ENCODE measurements at places on chromosomes 6 and 20.

GRCh38 chr6:3453413-3454272, 3.2 kb downstream of the SLC22A23 start:
- no peak for DNase-seq

DNA sequence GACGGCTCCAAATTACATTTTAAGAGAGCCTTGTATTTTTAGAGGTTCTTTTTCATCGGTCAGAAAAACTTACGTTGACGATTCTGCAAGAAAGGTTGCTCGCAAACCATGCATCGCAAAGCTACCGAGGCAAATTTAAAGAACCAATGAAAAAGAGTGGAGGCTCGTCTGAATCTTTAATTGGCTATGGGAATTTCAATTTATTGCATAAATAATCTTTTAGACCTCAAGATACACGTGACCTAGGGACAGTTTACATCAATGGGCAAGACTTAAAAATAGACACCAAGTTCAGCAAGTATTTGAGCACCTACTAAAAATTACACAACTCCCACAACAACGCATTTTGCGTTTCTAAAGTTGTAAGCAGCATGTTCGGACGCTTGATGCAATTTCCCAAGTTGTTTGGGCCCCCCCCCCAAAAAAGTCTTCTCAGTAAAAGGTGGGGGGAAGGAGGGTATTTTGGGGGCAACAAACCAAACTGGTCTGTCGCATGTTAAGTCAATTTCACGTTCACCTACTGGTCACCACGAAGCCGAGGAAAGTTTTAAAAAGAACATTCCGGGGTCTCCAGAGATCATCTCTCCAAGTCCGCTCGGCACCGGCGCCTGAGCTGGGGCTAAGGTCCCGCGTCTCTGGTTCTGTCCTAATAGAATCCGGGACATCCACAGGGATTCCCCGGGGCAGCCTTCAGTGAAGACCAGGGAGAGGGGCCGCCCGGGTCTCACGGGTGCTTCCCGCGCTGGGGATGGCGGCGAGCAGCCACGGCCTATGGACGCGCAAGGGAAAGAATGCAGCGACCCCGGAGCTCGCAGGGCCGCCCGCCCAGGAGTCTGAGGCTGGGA, 851 bp downstream of the SNX5 start:
- DNase-seq, result no peak

DNA sequence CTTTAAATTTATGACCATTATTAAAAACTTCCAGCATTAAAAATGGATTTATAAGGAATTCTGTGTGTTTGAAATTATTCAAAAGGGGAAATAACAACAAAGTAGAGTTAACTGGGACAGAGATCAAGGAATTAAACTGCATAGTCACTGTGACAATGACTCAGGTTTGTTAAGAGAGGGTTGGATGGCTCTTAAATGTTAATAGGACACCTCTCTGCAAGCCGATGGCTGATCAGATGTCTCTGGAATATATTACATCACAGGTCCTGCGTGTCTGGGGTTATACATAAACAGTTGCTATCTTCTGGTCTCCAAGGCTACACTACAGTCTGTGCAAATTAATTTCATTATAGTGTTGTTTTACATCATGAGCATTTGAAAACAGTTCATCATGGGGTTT, 574.3 kb downstream of the COL12A1 start:
- no peak for DNase-seq

- DNase-seq, result no peak
Observed at GRCh38 chr20:62376112-62377063, 9.3 kb upstream of the LAMA5 start.

- no peak for DNase-seq
Observed at GRCh38 chr6:4814212-4814611, 38.0 kb downstream of the CDYL start.

DNA sequence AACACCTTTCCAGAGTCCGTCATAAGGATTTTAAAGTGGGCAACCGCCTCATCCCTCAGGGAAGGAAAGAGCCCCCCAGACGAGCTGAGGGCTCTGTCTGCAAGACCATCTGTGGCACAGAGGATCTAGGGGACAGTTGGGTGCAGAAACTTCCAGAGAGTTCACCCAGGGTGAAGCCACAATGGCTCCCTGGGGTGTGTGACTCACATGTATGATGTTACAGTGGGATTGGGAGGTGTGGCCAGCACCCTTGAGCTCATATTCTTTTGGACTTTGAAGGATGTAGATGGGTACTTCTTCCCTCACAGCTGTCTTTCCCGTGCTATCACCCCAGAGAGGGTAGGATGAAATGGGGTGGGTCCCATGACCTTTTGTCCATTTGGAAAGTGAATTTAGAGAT, 95.5 kb downstream of the NCR2 start:
- no peak for DNase-seq

DNA sequence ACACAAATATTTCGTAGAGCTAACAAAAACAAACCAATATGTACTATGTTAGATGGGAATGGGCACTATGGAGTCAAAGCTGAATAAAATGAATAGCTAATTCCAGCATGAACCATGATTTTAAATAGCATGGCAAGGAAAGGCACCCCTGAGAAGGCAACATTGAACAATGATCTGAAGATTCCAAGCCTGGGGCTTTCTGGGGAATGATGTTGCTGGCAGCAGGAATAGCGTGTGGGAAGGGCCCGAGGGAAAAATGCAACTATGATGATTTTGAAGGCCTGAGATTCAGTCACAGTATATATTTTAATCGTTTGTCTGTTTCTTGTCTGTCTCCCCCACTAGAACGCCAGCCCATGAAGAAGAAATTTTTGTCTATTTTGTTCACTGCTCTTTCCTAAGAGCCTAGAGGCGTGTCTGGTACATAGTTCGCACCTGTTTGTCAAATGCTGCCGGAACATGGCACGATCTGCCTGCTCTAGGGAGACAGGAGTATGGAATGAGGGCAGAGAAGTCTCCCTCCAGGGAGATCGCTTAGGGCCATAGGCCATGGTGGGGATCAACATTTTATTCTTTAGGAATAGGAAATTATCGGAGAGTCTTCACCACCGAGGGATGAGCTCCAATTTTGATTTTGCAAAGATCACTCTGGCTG, 84.8 kb upstream of the EYA2 start:
- DNase-seq, result no peak

- DNase-seq, result no peak
Observed at GRCh38 chr20:62910777-62911497, 15.4 kb downstream of the DIDO1 start.

- no peak for DNase-seq
Observed at GRCh38 chr6:108118810-108119768, 44.5 kb upstream of the OSTM1 start.

- no peak for DNase-seq
Observed at GRCh38 chr6:38212579-38212978, 393.1 kb downstream of the ZFAND3 start.

DNA sequence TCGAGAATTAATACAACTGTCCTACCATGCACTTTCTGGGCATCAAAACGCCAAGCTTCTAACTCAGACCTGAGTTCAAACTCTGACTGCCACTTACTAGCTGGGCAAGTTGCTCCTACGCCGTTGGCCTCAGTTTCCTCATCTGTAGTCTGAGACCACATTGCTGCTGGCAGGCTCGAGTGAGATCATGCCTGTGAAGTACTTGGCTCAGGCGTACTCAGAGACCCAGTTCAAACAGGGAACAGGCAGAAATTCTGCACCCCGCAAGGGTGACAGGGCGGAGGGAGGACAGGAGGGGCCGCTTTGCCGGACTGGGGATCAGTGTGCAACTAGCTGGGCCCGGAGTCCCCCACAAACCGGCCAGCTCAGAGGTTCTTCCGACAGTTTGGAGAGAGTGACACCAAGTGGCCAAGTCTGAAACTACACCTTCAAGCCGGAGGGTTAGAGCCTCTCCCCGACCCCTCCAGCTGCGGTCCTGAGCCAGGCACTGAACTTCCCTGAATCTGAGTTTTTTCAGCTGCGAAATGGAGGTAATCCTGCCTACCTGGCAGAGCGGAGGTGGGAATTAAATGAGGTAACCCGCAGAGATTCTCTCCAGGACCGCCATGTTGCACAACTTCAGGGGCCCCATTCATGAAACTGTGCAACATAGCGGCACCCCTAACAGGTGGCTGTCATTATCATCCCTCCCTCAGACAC, 46.0 kb upstream of the PTPN1 start:
- no peak for DNase-seq

DNA sequence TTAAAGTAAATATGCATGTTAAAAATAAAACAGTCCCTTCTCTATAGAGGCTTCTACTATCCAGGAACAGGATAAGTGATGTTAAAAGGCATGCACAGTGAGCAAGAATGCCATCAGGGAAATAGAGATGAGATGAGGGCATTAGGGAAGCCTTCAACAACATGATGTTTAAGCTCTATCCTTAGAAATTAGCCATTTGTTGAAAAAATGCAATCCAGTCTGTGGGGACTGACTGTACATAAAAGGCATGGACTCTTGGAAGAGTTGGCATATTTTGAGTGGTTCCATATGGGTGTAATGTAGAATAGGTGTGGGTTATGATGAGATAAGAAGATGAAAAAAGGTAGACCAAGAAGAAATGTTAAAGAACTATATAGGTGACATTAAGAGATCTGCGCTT, 5.8 kb downstream of the KIAA0319 start:
- no peak for DNase-seq

GRCh38 chr6:116221067-116221466, 32.8 kb downstream of the TSPYL4 start:
- no peak for DNase-seq

GRCh38 chr6:28943223-28943556, 19.4 kb upstream of the TRIM27 start:
- DNase-seq, result no peak

DNA sequence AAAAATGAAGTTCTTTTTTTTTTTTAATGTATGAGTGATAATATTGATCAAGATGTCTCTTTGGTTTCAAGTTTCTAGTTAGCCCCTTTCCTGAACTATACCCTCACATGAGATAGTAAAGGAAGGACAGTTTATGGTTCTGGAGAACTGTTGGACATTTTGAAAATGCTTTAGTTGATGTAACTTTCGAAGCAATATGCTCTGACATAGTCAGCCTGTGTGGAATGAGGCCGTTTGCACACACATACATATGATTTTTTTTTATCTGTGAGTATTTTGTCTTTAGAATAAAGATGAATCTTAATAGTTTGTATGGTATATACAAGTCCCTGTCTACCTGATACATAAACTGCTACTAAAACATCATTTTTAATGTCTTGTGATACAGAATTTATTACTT, 177.0 kb downstream of the ARID1B start:
- no peak for DNase-seq

DNA sequence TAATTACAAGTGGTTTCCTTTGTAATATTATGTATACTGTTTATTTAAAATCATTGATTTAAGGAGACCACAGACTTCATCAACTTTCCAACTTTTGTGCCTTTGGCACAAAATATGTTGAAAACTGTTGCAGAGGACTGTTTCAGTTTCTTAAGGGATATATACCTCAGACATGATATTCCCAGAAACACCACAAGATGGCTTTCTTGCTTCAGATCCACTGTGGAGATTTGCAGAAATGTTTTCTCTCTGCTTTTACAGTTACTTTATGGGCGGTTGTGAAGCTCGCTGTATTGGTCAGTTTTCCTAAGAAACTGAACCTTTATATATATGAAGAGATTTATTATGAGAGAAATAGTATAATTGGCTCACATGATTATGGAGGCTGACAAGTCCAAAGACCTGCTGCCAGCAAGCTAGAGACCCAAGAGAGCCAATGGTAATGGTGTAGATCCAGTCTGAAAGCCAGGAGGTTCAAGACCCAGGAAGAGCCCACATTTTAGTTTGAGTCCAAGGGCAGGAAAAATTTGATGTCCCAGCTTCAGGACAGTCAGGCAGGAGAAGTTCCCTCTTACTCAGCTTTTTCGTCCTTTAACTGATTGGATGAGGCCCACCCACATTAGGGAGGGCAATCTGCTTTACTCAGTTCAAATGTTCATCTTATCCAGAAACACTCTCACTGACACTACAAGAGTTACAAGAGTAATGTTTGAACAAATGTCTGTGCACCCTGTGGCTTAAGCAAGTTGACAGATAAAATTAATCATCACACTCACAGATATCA, 12.8 kb downstream of the ME1 start:
- no peak for DNase-seq

- DNase-seq, result no peak
Observed at GRCh38 chr6:12348530-12349511, 58.7 kb downstream of the EDN1 start.

DNA sequence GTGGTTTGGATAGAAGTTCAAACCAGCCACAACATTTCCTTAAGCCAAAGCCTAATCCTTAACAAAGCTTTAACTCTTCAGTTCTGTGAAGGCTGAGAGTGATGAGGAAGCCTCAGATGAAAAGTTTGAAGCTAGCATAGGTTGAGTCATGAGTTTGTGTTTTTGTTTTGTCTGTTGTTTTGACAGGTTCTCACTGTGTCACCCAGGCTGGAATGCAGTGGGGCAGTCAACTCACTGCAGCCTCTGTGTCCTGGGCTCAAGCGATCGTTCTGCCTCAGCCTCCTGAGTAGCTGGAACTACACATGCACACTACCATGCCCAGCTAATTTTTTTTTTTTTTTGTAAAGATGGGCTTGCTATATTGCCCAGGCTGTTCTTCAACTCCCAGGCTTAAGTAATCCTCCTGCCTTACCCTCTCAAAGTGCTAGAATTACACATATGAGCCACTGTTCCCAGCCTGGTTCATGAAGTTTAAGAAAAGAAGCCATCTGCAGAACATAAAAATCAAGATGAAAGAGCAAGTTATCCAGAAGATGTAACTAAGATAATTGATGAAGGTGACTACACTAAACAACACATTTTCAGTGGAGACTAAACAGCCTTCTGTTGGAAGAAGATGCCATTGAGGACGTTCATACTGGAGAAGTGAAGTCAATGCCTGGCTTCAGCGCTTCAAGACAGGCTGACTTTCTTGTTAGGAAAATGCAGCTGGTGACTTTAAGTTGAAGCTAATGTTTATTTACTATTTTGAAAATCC, 96.2 kb downstream of the SMAP1 start:
- no peak for DNase-seq

DNA sequence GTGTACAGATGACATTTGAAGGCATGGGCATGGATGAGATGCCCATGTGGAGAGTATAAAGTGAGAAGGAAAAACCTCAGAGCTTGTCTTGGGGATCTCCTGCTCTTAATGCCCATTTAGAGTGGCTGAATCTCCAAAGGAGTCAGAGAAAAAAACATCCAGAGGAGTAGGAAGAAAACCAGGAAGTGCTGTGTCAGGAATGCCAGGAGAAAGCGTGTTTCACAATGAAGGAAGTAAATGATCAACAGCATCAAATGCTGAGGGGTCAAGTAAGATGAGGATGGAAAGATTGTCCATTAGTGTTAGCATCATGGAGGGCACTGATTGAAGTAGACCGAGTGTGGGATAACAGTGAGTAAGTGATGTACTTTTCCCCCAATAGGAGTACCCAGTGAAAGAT, 56.1 kb downstream of the FIG4 start:
- no peak for DNase-seq

- DNase-seq, result no peak
Observed at GRCh38 chr20:47921408-47921807, 136.1 kb upstream of the SULF2 start.

DNA sequence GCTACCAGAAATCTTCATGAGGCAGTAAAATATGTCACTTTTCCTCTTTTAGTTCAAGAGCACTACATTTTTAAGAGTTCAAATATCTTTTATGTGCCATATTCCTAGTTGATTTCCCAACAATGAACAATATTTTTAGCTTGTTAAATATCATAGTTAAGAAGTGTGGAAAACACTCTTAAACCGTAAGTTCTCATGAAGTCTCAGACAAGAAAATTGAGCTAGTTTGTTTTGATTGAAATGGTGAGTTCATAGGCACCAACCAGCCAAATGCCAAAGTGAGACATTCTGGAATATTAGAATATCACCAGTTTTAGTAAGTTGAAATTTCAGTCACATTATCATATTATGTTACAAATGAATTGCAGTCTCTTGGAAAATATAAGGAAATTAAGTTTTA, 277.2 kb upstream of the HSF2 start:
- DNase-seq, result no peak

GRCh38 chr6:137283940-137284810, 65.0 kb upstream of the IFNGR1 start:
- no peak for DNase-seq

Data from hippocampal formation (tissue), 2 donors.